ENCODE measurements at places on chromosomes 6 and 20.

GRCh38 chr6:77740380-77740779, 87.5 kb downstream of the MEI4 start:
- DNase-seq, result no peak

- DNase-seq, result no peak
Observed at GRCh38 chr20:63775096-63775978, 35.8 kb downstream of the SLC2A4RG start.

- no peak for DNase-seq
Observed at GRCh38 chr6:24426729-24427446, 24.2 kb downstream of the MRS2 start.

DNA sequence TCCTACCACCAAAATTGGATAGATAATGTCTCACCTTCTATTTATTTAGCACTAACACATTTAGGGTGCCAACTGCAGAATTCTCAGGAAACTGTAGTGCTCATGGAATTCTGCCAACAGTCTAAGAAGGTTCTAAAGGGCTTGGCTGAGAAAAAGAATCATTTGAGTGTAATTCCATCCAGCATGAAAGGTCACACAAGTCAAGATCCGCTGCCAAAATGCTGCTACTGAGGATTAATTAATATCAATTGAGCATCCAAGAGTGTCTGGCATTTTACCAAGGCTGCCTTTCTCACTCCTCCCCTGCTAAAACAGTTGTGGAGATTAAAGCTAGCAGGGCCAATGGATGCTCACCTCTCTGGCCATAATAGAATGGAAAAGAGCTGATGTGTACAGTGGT, 112.7 kb downstream of the FHL5 start:
- DNase-seq, result no peak

- DNase-seq, result no peak
Observed at GRCh38 chr6:113539623-113540022, 317.5 kb upstream of the MARCKS start.

GRCh38 chr6:36120018-36120417, 10.3 kb upstream of the MAPK13 start:
- DNase-seq, result no peak

GRCh38 chr6:146351018-146351417, 192.6 kb upstream of the RAB32 start:
- no peak for DNase-seq

DNA sequence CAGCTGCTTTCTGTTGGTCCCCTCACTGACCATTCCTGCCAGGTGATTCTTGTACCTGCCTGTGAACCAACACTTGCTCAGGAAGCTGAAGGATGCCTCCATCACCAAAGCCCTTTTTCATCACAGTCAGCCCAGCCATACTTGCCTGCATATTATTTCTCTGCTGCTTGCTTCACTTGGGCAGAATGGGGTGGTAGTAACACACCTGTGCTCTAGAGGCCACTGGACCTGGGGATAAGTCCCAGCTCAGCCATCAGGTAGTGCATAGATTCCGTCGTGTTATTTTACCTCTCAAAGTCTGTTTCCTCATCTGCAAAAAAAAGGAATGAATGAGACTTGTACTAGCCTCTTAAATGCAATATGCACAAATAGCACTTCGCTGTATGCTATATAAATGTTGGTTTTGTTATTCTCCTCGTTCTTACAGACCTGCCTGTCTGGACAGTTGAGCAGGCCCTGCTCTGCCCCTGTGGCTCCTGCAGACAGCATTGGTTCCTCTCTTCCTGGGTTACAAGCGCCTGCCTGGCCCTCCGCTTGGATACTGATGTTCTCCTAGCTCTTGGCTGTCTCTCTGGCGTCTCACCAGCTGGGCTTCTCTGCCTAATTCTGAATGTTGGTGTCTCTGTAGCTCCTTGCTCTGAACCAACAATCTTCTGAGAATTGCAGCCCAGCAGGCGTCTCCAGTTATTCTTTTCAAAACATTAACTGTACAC, 151.8 kb downstream of the UNC5CL start:
- DNase-seq, result no peak

DNA sequence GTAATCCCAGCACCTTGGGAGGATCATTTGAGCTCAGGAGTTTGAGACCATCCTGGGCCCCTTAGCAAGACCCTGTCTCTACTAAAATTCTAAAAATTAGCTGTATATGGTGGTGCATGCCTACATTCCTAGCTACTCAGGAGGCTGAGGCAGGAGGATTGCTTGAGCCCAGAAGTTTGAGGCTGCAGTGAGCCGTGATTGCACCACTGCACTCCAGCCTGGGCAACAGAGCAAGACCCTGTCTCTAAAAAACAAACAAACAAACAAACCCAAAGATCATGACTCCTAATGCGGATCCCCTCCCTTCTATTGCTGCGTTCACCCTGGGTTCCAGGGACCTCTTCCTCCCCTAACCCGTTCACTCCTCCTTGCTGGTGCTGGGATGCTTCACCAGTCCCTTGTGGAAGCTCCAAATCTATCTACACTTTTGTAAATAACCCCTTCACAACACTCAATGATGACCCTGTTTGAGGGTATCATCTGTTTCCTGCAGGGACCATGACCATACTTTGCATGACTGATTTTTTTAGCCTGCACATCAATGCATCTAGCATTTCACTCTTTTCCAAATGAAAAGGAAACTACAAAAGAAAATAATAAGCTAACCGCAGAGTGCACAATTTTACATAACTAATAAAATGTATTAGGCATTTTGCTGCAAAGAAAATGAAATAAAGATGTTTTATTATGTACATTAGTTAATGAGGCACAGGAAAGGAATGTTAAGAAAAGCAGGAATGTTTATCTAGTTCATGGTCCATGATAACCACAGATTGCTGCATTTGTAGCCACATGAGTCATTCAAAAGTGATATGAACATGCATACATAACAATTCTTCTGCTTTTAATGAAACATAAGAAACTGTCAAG, 30.5 kb upstream of the IPCEF1 start:
- no peak for DNase-seq

DNA sequence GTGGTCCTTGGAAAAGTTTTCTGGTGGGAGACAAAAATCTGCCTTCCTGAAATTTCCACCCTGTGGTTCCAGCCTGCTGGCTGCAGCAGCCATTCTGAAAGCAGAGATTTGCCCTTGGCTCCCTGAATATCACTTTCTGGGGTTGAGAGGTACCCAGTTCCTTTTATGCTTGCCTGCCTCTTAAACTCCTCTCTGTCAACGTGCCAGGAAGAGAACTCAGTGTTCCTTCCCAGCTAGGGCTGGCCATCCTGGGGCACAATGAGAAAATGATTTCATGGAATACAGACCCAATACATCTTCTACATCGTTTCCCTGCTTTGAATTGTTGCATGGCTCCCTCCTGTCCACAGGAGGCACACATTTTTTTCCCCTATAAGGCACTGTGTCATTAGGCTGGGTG, 1.6 kb upstream of the DSN1 start:
- DNase-seq, result no peak

DNA sequence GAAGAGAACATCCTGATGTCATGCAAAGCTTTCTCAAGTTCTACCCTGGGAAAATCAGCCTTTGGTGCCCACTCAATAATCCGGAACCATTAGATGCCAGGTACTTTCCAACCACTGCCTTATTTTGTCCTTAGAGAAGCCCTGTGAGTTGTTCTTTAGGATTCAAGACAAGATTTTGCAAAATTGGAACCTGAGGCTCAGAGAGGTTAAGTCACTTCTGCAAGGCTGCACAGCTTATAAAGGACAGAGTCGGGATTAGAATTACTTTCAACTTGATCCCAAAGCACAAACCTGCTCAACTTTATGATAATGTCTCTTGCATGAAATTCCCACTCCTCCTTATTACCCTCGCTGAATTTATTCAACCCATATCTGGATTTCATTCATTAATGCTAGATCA, 287.2 kb downstream of the PTPRT start:
- DNase-seq, result no peak

GRCh38 chr6:111775145-111775922, 97.9 kb downstream of the FYN start:
- DNase-seq, result no peak

GRCh38 chr6:34259529-34260069, 10.8 kb upstream of the SMIM29 start:
- DNase-seq, result no peak

DNA sequence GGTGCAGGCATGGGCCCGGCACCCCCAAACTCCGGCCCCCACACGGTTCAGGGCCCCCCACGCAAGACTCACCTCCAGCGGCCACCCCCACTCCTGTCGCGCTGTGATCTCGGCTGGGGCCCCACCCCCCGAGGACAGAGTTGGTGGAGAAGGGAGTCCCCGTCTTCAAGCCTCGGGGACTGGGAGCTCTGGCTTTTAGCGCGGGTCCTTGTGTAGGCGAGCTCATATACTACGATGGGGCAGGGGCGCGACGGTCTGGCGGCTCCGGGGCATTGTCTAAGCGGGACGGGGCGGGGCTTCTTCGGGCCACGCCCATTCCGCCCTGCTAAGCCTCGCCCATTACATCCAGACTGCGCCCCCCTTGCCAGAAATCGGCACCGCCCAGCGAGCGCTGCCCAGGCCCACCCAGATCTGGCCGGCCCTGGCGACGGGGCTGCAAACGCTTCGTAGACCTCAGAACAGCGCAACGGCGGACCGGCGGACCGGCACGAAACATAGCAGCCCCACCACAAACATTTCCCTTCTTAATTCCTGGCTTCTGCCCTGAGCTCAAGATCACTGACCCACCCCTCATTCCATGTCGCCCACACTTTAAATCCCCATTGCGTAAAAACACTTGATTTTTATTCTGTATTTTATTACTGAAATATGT, 1.0 kb upstream of the DDAH2 start:
- DNase-seq, result peak; percentile 94

- no peak for DNase-seq
Observed at GRCh38 chr6:142934106-142934505, 10.9 kb downstream of the HIVEP2 start.

DNA sequence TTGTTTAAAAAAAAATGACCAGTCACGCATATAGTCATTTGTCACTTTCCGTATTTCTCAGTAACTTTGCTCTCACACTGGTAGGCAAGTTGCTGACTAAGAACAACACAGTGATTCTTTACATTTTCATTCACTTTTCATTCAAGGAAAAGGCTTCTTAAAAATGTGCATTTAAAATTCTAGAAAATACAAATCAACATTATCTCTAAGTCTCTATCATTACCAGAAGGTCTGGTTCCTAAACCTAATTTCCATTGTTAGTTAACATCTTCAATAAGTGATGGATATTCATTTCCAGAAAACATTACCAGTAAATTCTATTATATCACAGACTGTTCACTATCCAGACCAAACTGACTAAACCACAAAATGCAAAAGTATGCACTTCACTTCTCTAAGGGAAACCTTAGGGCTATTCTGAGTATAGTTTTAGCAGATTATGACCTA, 115.3 kb downstream of the AHI1 start:
- DNase-seq, result no peak

- no peak for DNase-seq
Observed at GRCh38 chr6:24796616-24797290, 2.0 kb downstream of the ARMH2 start.

GRCh38 chr6:33755070-33755869, 8.6 kb upstream of the IP6K3 start:
- DNase-seq, result no peak

DNA sequence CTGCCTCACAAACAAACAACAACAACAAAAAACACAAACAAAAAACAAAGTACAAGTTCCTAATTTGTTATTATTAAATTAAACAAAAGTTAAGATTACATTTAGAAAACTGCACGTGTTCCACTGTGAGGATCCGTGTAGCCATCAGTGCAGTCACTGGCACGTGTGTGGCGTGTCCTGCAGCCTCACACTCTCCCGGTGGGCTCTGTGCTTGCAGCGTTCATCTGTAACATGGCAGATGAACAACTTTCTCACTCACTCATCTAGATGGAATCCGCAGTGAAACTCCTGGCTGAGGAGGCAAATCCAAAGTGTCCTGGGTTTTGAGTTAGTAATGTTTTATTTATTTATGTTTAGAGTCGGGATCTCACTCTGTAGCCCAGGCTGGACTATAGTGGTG, 12.9 kb upstream of the ADRM1 start:
- no peak for DNase-seq

DNA sequence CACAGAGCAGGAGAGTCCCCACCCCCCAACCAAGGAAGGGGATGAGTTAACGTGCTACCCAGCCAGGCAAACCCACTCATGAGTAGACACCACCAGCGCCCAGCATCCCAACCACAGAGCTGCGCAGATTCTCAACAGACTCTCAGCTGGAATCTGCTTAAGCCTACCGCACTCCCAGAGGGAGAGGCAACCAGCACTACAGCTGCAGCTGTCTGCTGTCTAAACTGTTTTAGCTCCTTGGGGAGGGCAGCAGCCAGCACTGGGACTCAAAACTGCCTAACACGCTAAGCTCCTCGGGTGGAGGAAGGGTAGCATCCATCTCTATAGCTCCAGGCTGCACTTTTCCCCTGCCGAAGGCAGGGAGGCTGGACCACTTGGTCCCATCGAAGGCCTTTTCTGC, 539.8 kb downstream of the EPHA7 start:
- DNase-seq, result no peak

Data from spleen (tissue), 13 donors.